AG09319 (cell line): ENCODE measurements at places on chromosomes 6 and 20.

DNA sequence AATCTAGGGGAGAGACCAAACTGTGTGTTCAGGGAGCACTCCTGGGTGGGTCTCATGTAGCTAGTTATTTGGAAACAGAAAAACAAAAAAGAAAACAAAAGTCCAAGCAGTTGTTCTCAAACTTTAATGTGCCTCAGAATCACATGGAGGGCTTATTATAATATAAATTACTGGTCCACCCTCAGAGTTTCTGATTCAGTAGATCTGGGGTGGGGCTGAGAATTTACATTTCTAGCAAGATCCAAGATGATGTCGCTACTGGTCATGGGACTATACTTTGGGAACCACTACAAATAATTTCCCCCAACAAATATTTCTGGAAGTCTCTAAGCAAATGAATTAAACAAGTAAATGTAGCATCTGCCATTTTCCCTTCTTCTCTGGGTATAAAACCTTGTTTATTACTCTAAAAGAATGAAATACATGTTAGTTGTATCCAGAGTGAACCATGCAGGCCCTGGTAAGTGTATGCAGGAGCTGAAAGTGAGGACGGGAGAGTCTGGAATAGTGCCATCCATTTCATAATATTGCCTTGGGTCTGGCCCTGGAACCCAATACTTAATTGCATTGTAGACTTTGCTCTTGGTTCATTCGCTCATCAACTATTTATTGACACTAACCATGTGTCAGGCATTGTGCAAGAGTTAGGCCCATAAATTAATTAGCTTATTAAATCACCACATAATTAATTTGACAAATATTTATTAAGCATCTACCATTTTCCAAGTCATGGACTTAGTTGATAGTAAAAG lies 490.8 kb downstream of the EPM2A start:
- no peak for DNase-seq

GRCh38 chr6:31383149-31383548 lies 20.2 kb upstream of the MICA start:
- DNase-seq: no peak

GRCh38 chr20:59613861-59614260 lies 9.5 kb downstream of the PHACTR3 start:
- no peak for DNase-seq

GRCh38 chr6:45838996-45839395 lies 176.7 kb downstream of the CLIC5 start:
- no peak for DNase-seq

DNA sequence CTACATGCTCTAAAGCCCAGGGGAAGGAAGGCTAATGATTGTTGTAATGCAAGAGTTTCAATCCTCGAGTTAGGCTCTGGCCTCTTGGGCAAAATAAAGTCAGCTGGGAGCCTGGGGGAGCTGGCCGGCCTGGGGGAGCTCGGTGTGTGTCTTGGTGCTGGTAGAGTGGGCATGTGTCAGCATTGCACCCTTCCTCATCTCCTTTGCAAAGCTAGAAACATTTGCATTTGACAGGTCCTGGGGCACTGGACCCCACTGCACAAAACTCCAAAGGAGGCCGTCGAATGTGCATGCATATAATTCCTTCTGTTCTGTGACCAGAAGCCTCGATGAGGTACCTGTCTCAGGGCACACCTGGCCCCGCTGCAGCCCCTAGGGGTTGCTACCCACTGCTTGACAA lies 74.6 kb upstream of the SLC22A23 start:
- no peak for DNase-seq

- DNase-seq: no peak
Observed at GRCh38 chr20:58597249-58597891, 53.7 kb upstream of the STX16 start.

GRCh38 chr20:35334311-35335101 lies 42.3 kb upstream of the FAM83C start:
- DNase-seq: no peak

DNA sequence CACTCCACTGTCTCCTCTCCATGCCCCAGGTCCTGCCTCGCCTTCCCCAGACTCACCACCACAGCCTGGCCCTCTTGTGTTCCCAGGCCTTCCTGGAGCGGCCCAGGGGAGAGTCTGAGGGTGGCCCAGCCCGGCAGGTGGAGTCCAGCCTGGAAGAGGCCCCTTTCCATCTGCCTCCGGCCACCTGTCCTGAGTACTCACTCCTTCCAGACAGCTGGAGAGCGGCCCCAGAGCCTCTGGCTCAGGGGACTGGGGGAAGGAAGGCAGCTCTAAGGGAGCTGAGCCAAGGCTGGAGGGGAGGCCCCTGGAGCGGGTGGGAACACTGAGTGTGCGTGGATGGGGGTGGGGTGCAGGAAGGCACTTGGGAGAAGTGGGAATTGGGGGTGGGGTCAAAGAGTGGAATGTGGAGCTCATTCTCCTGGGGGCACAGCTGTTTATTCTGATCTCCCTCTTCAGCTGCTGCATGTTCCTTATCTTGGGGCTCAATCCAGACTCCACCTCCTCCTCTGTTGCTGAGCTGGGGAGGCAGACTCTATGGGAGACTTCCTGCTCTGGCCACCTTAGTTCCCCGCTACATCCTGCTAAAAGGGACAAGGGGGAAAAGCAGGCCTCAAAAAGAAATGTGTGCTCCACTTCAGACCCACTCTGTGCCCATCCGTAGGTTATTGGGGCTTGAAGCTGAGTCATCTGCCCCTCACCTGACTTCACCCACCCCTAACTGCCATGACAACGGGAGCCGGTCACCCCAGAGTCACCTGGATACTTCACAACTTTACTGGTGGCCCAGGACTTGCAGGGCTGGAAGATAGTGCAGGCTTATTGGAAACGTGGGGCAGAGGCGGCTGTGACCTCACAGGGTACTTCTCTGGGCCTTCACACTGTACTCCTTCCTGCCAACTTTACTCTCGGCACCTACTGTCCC lies 19.5 kb upstream of the TAF8 start:
- DNase-seq: no peak

GRCh38 chr6:66264376-66264775 lies 557.4 kb upstream of the EYS start:
- no peak for DNase-seq

DNA sequence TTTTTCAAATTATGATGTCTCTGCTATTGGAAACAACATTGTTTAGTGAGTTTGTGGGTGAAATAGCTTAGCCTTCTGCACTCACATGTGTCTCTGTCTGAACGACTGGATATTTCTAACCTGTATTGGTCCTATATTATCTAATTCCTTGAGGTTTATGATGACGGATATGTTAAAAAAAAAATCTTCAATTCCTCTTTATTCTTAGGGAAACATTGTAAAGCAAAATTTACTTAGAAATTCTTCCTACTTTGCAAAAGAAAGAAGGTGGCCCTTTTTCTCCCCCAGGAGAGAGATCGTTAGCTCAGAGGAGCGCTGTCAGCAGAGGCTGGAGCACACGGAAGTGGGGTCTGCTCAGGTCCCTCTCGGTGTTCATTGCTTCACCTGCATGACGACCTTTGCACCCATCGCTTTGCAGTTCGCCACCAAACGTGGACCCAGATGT lies 149.8 kb downstream of the ZDHHC14 start:
- DNase-seq: no peak

DNA sequence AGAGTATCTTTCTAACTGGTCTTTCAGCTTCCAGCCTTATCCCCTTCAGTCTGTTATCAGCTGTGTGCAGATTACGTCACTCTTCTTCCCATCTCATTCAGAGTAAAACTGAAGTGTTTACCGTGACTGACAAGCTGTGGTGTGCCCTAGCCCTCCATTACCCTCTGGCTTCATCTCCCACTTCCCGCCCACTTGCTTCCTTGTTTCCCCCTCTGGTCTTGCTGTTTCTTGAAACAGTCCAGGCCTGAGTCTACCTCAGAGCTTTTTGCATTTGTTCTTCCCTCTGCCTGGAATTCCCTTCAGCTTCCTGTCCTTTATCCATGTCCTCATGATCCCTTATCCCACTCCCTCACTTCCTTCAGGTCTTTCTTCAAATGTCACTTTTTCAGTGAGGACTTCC lies 66.9 kb downstream of the CARMIL1 start:
- DNase-seq: no peak

DNA sequence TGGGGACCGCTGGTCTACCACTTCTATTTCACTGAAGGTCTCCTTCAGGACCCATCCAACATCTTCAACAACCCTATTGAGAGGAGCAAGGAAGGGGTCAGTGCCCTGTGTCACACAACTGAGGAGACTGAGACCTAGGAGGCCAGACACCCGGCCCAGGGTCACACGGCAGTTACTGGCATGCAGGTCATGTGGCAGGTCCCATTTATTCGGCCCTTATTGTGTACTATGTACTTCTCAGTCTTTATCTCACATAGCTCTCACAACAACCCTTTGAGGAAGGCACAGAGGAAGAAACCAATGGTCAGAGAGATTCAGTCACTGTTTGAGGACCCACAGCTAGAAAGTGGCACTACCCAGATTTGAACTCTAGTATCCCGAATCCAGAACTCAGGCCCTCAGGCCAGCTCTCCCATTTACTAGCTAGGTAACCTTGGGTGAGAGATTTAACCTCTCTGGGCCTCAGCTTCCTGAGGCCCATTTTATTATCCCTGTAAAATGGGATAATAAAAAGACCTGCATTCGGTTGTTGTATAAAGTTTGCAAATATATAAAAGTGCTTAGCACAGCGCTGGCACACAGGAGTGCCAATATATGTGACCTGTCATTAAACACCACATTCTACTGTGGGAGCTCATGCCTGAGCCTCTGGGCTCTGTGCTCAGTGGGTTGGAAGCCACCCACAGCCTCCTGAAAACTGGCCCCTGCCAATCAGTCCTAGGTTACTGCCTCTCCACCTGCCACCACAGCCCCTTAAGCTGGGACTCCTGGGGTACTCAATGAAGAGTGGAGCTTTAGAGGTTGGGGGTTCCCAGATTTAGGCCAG lies 15.8 kb downstream of the TFEB start:
- no peak for DNase-seq

- DNase-seq: no peak
Observed at GRCh38 chr6:139198529-139199288, 63.8 kb downstream of the HECA start.

DNA sequence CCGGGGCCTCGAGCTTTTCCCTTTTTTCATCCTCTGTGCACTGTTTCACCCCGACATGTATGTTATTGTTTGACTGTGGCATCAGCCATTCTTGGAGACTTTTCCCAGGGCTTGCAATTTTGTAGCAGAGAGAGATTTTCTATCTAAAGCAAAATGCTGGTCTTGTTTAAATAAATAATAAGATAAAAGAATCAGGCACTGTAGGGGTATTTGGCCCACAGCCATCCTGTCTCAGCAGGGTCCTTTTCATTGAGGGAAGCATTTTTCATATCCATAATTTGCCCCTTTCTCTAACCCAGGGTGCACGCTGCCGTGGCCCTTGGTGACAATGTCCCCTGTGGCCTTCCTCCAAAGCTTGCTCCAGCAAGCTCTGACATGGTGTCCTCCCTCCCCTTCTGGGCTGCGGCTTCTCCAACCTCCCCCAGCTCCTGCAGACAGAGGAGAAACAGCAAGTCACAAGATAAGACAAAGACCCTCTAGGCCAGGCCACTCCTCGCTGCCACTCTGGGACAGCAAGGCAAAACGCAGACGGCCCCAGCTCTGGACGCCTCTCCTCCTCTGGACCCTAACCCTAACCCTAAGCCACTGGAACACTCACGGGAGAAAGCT lies 117.6 kb downstream of the MYLK4 start:
- no peak for DNase-seq

- no peak for DNase-seq
Observed at GRCh38 chr6:12232339-12232738, 57.8 kb upstream of the EDN1 start.

- no peak for DNase-seq
Observed at GRCh38 chr6:107869871-107870270, 45.8 kb upstream of the SCML4 start.

DNA sequence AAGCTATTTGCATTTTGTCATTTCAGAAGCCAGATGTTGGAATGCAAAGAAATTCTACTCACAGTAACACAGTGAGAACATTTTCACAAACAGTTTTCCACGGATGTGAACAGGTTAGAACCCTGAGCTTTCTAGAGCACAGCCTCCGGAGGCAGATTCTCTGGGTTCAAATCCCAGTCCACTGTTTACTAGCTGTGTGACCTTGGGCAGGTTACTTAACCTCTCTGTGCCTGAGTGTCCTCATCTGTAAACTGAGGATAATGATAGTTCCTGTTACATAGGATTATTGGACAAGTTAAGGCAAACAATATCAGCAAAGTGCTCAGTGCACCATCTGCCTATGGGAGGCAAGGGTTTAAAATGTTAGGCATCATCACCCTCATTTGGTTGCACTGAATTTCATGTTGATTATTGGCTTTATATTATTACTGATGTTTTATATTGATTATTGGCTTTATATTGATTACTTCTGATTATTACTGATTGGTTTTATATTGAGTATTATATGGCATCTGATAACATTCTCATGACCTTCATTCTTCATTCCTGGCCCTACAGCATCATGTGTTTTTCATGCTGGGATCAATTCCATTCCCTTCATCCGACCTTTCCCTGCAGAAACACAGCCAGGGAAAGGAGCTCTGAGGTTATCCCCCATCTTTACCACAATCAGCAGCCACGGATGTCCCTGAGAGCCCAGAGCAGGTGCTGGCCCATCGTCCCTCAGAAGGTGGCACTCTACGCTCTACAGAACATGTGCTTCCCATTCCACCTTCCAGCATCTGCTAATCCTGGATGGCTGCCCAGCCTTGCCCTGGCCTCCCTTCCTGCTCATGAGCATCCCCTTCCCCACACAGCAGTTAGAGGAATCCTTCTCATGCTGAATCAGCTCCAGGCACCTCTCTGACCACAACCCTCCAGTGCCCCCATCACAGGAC lies 283.1 kb downstream of the PREX1 start:
- DNase-seq: no peak

GRCh38 chr6:155177363-155177961 lies 86.4 kb upstream of the CLDN20 start:
- DNase-seq: peak; percentile 39

- DNase-seq: no peak
Observed at GRCh38 chr6:141313986-141314385, 818.7 kb upstream of the GJE1 start.

DNA sequence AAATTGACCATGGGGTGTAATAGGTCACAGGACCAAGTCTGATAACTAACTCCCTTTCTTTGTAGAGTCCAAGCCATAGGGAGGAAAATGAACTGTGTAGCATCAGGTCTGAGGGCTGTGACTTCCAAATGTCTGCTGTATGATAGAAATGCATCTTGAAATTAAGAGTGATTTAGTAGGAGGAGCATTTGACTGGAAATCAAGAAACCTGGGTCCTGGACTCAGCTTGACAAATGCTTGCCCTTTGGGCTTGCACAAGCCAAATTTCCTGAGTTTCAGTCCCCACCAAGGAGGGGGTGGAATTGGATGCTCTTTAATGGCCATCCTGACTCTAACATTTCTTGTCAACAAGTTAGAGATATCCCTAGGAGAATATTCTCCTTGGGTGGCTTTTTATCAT lies 187.0 kb downstream of the PDE7B start:
- DNase-seq: no peak

GRCh38 chr20:2687514-2687913 lies 5.1 kb upstream of the EBF4 start:
- DNase-seq: no peak

GRCh38 chr20:29873946-29874345 lies 1383.5 kb upstream of the DEFB115 start:
- no peak for DNase-seq

GRCh38 chr6:46058951-46059350 lies 43.3 kb upstream of the CLIC5 start:
- no peak for DNase-seq

GRCh38 chr6:134351615-134352474 lies 33.9 kb upstream of the SGK1 start:
- DNase-seq: no peak

- DNase-seq: peak; percentile 30
Observed at GRCh38 chr20:50380697-50381040, 129.5 kb upstream of the PTPN1 start.
